ENCODE measurements at places on chromosomes 2 and 18.

DNA sequence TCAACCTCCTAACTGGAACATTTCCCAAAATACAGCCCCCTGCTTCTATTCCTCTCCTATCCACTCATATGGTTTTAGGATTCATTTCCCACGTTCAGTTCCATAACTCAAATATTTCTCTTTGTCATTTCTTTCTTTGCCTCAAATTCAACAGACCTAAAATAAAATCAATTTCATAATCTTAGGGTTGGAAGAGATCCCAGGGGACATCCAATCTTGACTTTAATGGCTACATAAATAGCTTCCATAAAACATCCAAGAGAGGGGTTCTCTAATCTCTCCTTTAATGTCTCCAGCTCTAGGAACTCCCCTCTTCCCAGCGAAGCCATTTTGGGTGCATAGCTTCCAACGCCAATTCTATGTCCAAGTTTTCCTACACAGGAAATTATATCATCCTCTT, 33.8 kb downstream of the RBKS start:
- DNase-seq, result no peak

DNA sequence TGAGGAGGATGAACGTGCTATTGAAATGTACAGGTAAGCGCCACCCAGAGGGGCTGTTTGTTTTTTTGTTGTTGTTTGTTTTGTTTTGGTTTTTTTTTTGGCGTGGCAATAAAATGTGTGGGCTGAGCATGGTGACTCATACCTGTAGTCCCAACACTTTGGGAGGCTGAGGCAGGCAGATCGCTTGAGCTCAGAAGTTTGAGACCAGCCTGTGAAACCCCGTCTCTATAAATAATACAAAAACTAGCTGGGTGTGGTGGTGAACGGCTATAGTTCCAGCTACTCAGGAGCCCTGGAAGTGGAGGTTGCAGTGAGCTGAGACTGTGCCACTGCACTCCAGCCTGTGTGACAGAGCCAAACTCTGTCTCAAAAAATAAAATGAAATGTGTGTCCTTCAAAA, 6.2 kb downstream of the PDCL3 start:
- no peak for DNase-seq

DNA sequence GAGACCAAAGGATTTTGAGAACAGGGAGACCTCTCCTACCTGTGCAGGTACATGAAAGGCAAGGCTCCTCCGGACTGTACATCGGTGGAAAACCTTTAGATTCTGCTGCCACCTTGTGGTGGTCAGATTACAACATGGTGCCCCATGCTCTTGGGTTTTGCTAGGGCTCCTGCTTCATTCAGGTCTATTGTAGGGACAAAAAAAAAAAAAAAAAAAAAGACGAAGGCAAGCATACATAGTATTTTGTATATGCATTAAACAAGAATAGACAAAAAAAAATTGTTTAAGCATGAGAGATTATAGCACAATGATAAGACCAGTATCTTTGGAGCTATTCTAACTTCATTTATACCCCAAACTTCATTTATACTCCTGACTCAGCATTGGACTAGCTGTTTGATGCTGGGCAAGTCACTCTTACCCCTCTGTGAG, 27.4 kb upstream of the SPR start:
- no peak for DNase-seq

GRCh38 chr18:22367303-22367702, 50.4 kb downstream of the CTAGE1 start:
- DNase-seq, result no peak

DNA sequence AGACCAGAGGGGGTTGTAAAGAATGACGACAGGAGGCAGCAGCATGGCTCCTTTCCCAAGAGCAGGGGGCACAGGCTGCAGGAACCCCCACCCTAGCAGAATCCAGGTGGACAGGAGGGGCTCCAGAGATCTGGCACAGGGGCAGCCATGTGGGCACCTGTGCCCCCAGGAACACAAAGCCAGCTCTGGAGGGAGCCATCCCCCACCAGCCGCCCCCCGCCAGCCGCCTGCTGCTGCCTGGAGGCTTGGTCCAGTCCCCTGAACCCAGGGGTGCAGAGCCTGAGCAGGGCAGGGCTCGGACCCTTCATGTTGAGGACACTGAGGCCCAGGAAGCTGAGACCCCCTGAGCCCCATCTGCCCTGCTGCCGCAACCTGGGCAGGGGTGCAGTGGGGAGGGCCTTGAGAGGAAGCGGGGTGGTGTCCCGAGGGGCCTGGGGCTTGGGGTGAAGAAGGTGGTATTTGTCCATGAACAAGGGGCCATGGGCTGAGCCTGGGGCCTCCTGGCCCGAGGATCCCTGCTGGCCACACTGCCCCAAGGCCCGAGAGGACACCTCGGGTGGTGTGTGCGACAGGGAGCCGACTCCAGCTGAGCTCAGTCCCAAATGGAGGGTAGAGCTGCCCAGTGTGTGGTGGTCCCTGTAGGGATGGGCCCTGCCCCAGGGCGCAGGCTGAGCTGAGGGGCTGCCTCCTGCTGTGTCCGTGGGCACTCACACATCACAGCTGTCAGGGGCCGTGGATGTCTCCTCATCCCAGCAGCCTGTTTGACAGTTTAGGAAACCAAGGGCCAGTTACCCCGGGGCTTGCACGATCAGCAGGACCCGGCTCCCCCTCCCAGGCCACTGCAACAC, 39.8 kb upstream of the SNED1 start:
- peak; percentile 24 for DNase-seq

DNA sequence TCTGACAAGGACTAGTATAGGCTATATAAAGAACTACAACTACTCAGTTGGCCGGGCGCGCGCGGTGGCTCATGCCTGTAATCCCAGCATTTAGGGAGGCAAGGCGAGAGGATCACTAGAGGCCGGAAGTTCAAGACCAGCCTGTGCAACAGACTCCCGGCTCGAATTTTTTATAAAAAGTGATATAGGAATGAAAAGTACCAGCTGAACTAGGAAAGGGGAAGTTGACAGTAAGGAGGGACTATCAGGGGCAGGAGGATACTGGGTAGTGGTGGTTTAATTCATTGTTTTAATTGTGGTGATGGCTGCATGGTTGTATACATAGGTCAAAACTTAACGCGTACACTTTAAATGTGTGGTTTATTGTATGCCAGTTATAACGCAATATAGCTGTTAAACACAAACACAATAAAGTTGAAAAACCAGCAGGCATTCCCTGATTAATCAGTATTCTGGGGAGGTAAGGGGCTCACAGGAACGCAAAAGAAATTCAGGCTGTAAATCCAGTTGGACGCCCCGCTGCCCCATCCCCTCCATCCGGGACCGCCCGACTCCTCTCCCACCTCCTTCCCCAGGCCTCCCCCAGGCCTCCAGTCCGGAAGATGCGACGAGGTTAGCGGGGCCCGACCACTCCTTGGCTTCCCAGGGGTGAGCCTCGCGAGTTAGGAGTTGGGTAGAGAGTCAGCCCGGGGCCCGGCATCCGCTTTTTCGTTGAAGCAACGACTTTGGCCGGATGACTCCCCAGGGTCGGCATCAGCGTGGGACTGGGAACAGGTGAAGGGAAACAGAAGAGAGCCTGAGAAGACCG, 746 bp upstream of the POLR1B start:
- no peak for DNase-seq

DNA sequence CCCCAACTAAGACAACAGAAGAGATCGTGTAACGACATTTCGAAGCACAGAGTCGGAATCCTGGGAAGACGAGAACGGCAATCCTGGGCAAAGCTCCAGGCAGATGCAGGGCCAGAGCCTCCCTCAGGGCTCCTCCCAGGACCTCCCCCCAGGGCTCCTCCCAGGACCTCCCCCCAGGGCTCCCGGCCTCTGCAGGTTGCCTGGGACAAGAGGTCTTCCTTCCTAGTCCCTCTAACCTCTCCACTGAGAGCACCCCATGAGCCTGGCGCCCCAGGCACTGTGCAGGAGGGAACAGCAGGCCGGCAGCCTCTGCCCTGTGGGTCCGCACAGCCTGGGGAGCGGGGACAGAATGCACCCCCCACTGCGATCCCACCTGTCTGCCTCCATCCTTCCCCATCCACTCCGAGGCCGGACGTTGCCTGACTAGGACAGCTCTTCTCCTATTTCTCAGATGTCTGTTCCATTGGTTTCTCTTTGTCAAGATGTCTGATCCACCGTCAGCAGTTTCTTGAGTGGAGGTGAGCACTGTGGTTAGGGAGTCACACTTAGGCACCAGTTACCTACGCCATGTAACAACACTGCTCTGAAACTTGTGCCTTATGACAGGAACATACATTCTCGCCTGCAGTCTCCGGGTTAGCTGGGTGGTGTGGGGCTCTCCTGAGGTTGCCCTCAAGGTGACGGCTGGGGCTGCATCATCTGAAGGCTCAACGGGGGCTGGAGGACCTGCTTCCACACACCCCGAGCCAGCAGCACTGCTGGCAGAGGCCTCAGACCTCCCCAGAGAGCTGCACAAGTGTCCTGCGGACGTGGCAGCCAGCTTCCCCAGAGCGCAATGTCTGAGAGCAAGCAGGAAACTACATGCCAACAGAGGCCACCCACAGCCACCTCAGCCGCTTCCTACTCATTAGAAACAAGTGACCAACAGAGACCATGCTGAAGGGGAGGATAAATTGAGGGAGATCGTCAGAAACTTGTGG, 28.9 kb downstream of the ADI1 start:
- no peak for DNase-seq

DNA sequence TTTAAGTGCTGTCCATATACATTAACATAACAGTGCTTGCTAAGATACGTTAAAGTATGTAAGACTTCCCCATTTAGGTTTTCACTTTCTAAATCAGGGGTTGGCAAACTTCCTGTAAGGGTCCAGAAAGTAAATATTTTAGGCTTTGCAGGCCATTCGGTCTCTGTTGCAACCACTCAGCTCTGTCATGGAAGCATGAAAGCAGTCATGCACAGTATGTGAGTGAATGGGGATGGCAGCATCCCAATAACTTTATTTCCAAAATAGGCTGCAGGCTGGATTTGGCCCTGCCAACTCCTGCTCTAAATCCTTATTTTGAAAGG, 128.7 kb downstream of the PLA2R1 start:
- DNase-seq, result no peak

- DNase-seq, result no peak
Observed at GRCh38 chr2:190563109-190563508, 28.6 kb upstream of the NEMP2 start.

Data from GM12892 (cell line).